Activated naive CD4-positive, alpha-beta T cell treated with anti-CD3 and anti-CD28 coated beads for 36 hours (primary cell): ENCODE measurements at places on chromosomes 2 and 18. TPM values are rescaled to one million over a fixed set of nuclear protein-coding genes. Genes with fewer than 3 reads are reported as not detected.

The FAHD2B gene
- 26.1 TPM for total RNA-seq

The IMP4 gene
- total RNA-seq, result 128 TPM

The CRYBA2 gene
- total RNA-seq, result not detected

The ZNF513 gene
- 5.2 TPM for total RNA-seq

The RAMP1 gene
- total RNA-seq, result 0.69 TPM

The FAM237A gene
- total RNA-seq, result not detected

The RAD51AP2 gene
- total RNA-seq, result not detected

The RTP5 gene
- total RNA-seq, result not detected

The DSEL gene
- total RNA-seq, result 0.10 TPM

The CD28 gene
- 167 TPM for total RNA-seq

The ACMSD gene
- total RNA-seq, result not detected

The PAX8 gene
- 2.0 TPM for total RNA-seq

The PCARE gene
- not detected for total RNA-seq

The BMP10 gene
- not detected for total RNA-seq

The IL36A gene
- not detected for total RNA-seq

The SKOR2 gene
- total RNA-seq, result not detected

The NR4A2 gene
- total RNA-seq, result 32.9 TPM

The CCDC74A gene
- total RNA-seq, result 7.1 TPM

The ERBB4 gene
- total RNA-seq, result not detected

The AGXT gene
- not detected for total RNA-seq

The LPIN2 gene
- total RNA-seq, result 62.4 TPM

The B3GNT7 gene
- not detected for total RNA-seq

The SLC30A3 gene
- 0.67 TPM for total RNA-seq

The FAM110C gene
- total RNA-seq, result not detected

The ELOA2 gene
- total RNA-seq, result not detected

The SLC5A7 gene
- not detected for total RNA-seq

The LCT gene
- total RNA-seq, result 0.07 TPM

The SULT1C3 gene
- total RNA-seq, result not detected

The IL1RN gene
- total RNA-seq, result 1.2 TPM

The UNC80 gene
- not detected for total RNA-seq

The SNED1 gene
- total RNA-seq, result 0.60 TPM

The PID1 gene
- not detected for total RNA-seq

The HAAO gene
- 0.41 TPM for total RNA-seq

The ZFP36L2 gene
- total RNA-seq, result 38.4 TPM

The TRIM43 gene
- not detected for total RNA-seq

The ZNF638 gene
- 84.0 TPM for total RNA-seq

The SLC35G4 gene
- total RNA-seq, result not detected

The LINC00305 gene
- total RNA-seq, result not detected

The MSGN1 gene
- total RNA-seq, result not detected

The NEB gene
- total RNA-seq, result 0.22 TPM

The TNP1 gene
- not detected for total RNA-seq
